Activated naive CD4-positive, alpha-beta T cell treated with anti-CD3 and anti-CD28 coated beads, Interleukin-2, amount 50 U/mL, for 72 hours (primary cell): ENCODE measurements at places on chromosomes 13 and 19.

DNA sequence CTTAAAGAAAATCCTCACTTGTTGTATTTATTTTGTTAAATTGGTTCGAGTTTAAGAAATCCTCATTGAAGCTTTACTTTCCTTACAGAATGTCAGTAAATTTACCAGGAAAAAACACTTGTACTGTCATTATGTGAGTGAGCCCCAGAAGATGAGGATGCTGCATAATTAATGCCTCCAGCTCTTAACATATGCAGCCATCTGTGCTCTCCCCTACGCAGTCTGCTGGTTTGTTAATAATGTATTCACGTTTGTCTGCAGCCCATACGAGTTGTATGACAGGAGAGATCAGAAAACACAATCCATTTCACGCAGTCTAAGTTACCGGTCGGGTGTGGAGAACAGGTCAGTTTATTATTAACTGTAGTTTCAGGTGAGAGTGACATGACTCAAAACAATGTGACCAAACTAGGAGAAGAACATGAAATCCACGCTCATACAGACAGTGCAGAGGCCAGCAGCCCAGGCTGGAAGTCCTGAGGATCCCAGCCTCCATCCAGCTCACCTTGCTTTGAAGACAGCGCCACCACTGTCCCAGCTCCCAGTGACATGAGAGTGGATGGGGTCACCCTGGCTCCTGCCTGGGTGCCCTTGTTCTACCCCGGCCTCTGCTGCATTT, 19.8 kb upstream of the ATP11A start:
- no peak for DNase-seq

- DNase-seq, result no peak
These were observed 280.3 kb downstream of the POU4F1 start for GRCh38 chr13:78323040-78323439.

GRCh38 chr13:96075953-96076543, 13.9 kb upstream of the HS6ST3 start:
- no peak for DNase-seq

DNA sequence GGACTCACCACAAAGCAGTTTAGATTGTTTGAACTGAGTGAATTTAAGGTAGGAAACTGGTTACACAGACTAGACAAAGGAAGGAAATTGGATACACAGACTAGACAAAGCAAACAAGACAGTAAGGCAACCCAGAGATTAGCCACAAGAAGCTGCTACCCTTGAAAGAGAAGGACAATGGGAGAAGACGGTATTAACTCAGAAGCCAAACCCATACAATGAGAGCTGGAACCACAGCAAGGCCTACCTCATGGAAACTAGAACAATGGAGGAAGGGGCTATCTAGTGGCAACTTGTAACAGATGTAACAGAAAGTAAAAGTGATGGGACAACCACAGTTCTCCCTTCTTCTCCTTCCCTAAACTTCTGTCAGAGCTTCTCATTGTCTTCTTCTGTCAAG, 410.9 kb upstream of the SPRY2 start:
- DNase-seq, result no peak

GRCh38 chr13:76012091-76012721, 376.1 kb downstream of the LMO7 start:
- DNase-seq, result no peak

DNA sequence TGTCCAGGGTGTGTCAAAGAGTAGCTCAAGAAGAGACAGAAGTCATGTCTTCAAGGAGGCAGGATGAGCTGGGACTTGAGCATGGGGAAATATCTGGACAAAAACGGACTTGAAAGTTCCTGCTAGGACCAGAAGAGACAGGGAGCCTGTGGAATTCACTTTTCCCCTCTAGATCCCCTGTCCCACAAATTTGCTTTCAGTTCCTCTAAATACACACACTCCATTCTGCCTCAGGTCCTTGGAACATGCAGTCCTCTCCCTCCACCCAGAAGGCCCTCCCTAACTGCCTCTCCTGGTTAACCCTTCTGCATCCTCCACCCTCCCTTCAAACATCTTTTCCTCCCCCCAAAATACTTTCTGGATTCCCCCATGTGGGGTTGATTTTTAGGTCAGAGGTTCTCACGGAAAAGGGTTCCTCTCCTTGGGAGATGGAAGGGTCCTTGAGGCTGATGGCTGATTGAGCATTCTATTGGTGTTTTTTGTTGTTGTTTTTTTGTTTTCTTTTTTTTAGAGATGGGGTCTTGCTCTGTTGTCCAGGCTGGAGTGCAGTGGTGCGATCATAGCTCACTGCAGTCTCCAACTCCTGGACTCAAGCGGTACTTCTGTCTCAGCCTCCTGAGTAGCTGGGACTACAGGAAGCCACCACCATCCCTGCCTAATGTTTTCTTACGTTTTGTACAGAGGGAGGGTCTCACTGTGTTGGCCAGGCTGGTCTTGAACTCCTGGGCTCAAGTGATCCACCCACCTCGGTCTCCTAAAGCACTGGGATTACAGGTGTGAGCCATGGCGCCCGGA, 6.9 kb upstream of the RETN start:
- DNase-seq, result no peak

GRCh38 chr13:72316716-72317115, 410.7 kb downstream of the MZT1 start:
- DNase-seq, result no peak

- no peak for DNase-seq
These were observed 13.6 kb downstream of the GRTP1 start for GRCh38 chr13:113350065-113350937.

DNA sequence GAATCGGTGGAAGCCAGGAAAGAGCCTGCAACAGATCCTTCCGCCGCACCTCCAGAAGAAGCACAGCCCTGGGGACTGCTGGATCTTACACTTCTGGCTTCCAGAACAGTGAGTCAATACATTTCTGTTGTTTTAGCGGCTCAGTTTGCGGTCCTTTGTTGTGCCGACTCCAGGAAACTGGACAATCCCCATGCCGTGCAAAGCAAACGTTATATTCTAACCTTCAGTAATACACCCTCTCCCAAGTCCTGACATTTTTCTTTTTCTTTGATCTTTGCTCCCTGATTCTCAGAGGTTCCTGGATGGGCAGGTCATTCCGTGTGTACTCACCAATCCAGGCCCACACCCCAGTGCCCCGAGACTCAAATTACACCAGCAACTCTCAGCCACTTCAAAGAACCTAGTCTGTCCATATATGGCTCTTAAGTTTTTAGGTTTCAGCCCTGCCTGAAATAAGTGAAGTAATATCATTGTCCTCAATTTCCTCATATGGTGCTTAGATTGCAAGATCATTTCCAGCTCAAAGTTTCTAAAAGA, 387.1 kb upstream of the SGCG start:
- DNase-seq, result no peak

DNA sequence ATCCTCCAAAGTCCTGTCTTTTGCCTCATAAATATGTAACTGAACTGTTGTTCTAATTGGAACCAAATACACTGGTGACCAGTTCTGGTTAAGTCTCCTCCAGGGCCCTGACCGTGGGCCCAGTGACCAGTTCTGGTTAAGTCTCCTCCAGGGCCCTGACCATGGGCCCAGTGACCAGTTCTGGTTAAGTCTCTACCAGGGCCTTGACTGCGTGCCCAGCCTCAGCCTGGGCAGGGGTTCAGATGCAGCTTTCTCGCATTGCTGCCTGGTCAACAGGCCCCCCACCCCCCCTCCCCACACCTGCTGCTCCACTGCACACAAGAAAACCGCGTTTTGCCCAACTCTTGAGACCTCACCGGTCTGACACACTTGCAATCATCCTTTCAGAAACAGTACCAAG, 3.8 kb upstream of the GRTP1 start:
- no peak for DNase-seq

DNA sequence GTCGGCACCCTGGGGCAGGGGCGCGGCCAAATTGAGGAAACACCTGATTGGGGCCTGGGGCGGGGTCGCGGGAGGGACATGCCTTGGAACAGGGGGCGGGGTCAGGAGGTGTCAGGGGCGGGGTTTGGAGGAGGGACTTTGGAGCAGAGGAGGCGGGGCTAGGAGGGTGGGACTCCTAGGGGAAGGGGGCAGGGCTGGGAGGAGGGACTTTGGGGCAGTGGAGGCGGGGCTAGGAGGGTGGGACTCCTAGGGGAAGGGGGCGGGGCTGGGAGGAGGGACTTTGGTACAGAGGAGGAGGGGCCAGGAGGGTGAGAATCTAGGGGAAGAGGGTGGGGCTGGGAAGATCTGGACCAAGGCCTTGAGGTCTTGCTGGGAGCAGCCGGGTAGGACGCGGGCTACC, 21.9 kb downstream of the GRIN2D start:
- DNase-seq, result peak; percentile 73

DNA sequence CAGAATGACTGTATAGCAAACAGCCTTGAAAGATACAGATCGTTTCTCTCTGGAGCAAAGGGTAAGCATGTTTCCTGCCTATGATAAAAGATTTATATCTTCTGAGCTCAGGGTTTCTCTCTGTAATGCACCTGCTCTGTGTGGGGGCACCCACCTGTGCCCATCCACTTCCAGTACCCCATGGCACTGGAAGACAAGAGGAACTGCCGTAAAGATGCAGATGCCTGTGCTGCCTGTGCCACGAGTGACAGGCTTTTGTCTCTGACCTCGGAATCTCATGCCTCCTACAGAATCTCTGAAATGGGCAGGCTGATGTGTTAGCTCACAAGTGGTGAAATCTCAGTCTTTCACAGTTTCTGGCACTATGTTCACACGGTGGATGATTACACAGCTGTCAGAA, 50.3 kb upstream of the ATP11A start:
- DNase-seq, result no peak

DNA sequence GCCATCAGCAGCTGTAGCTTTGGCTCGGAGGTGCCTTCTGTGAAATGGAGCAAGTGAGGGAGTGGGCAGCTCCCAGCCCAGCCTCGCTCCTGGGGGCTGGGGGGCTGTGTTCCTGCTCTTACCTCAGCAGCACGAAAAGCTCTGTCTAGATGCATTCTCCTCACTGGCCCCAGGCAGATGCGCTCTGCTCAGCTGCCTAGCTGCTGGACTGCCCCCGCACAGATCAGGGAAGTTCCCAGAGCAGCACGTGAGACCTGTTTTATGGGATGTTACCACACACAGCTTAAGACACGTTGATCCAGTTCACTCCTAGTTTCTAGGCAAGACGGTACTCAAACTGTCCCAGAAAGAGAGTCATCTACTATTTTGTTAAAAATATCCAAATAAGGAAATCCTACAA, 13.6 kb downstream of the LCP1 start:
- no peak for DNase-seq

DNA sequence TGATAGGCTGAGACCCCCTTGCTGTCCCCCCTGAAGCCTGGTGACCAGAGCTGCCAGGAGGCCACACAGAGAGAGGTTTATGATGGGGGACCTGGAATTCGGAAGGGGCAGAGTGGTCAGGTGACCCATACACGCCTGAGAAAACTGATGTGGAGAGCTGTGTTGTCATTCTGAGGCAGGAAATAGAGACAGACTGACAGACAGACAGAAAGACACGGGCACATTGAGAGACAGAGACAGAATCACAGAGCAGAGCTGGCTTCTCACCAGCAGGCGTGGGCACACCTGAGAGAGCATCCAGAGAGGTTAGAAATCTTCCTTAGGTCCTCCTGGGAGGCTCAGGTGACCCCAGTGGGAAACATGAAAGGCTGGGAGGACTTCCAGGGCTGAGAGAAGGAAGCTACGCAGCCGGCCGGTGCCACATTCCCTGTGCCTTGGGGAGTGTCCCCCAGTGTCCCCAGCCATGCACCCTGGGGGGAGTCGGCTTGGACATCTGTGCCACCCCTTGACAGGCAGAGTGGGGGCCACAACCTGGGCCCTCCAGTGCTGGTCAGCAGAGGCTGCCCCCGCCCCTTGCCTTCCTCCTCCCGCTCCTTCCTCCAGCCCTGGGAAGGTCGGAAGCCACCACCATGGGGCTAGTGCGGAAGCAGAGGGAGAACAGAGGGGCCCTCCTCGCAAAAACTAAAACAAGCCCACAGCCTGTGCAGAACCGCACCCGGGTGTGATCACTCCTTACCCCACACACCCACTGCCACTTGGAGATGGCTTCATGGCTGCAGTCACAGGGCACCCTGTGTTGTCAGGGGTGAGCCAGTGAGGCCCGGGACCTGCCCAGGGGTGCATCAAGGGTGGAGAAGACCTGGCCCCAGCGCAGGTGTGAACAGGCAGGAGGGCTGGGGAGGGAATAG, 2.2 kb downstream of the FFAR1 start:
- DNase-seq, result no peak

GRCh38 chr13:42215578-42216421, 56.2 kb upstream of the AKAP11 start:
- no peak for DNase-seq

GRCh38 chr19:33008738-33009137, 36.7 kb downstream of the FAAP24 start:
- DNase-seq, result no peak

- DNase-seq, result no peak
These were observed 5.8 kb upstream of the B9D2 start for GRCh38 chr19:41369769-41370168.

GRCh38 chr13:49812812-49813211, 20.3 kb upstream of the KPNA3 start:
- no peak for DNase-seq

DNA sequence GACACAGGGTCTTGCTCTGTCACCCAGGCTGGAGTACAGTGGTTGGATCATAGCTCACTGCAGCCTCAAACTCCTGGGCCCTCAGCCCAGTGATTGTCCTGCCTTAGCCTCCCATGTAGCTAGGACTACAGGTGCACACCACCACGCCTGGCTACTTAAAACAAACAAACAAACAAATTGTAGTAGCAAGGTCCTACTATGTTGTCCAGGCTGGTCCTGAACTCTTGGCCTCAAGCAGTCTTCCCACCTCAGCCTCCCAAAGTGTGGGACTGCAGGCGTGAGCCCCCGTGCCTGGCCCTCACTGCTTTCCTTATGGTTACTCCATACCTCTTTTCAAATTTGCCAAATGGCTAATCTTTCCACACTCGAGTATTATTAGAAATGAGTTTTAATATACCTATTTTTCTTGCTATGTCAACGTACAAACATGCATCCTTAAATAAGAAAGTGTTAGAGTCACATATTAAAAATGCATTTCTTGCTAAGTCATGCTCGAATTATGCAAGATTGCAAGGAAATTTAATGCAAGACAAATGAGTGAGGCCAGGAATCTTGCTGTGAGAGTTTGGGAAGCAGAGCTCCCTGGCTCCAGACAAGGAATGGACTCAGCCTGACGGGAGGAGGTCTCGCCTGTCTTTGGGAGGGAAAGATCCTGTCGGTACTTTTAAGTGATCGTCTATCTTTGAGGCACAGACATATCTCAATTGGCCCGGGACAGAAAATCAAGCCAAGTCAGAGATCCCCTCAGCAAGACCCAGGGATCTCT, 39.4 kb downstream of the RFX2 start:
- no peak for DNase-seq

DNA sequence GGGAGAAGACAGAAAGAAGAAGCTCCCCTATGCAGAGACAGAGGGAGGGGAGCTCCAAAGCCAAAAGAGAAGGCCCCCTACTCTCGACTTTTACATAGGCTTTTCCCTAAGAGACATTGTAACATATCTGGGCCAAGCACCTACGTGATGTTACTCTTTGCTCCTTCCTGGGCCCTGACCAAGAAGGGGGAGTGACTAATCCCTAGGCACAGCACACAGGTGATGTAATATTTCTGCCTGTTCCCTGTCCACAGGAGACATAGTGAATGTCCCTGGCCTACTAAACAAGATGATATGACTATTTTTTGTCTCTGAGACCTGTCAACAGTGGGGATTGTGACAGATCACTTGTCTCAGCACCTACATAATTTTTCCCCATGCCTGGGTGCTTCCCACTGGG, 15.9 kb upstream of the ZNF254 start:
- no peak for DNase-seq

- DNase-seq, result no peak
These were observed 174.6 kb downstream of the SUCLA2 start for GRCh38 chr13:47826471-47826870.
